Right ventricle myocardium inferior (tissue), 1 donor: ENCODE measurements at places on chromosomes 2 and 18.

GRCh38 chr2:112161431-112162145, 23.4 kb downstream of the FBLN7 start:
- DNase-seq: no peak

DNA sequence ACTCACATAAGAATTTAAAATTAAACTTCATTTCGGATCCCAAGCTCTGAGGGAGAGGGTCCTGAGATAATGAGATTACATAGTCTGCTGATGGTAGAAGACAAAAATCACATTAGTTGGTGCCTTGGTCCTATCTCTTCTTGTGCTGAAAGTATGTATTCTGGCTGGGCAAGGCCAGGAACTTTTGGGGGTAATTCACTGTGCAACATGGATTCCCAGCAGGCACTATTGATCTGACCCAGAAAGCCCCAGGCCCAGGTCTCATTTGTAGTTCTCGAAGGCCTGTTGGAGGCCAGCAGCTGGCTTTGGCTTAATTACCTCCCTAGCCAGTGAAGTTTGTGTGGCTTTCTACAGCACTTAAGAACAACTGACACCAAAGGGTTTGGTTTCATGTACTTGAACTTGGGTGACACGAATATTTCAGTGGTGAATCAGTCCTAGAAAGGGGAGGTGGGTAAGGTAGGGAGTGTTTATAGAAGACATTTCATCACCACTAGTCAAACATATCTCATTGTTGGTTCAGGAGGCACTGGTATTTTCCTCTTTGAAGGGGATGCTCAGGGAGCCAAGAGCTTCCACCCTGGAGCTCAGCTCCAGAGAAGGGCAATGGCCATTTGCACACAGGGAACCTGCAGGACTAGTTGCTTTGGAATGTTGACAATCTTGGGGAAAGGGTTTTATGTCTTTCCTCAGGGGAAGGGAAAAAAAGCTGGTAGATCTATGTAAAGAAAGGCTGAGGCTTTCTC, 217.8 kb downstream of the OSR1 start:
- DNase-seq: no peak

GRCh38 chr2:240437551-240437860, 2.0 kb downstream of the GPC1 start:
- DNase-seq: no peak

DNA sequence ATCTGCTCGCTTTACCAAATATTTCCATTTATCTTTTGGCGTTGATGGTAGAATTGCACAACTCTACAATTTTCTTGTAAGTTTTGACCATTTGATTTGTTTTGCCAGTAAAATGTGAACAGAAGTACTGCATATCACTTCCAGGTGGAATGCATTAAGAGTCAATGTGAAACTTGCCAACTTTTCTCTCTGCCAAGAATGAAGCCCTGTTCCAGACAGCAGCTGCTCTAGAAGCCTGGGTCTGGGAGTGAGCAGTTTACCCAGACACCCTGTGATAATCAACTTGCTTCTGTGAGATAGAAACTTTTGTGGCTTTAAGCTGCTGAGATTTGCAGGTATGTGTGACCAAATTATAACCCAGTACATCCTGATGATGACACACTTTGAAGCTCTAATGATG, 115.9 kb upstream of the SYT4 start:
- DNase-seq: no peak

GRCh38 chr2:127573771-127574170, 38.3 kb downstream of the MYO7B start:
- DNase-seq: no peak
